ENCODE measurements at places on chromosomes 16 and 17.

DNA sequence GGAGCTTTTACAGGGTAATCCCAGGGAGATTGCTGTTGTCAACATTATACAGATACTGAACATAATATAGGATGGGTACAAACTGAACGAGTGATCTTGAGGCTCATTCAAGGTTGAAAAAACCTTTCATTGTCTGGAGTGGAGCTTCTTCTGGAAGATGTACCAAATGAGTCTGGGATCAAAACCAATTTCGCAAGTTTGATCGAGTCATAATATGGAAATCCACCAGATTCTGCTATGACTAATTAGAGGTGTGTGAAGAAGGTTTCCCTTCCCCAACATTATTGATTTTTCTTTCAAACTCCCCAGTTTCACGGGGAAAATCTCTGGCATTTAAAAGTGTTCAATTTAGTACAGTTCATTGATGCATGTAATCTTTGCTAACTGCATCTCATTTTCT lies 324.1 kb downstream of the ZFHX3 start:
- no peak for DNase-seq

- peak; percentile 30 for DNase-seq
Measured at GRCh38 chr17:9291912-9292560, 270.7 kb downstream of the NTN1 start.

DNA sequence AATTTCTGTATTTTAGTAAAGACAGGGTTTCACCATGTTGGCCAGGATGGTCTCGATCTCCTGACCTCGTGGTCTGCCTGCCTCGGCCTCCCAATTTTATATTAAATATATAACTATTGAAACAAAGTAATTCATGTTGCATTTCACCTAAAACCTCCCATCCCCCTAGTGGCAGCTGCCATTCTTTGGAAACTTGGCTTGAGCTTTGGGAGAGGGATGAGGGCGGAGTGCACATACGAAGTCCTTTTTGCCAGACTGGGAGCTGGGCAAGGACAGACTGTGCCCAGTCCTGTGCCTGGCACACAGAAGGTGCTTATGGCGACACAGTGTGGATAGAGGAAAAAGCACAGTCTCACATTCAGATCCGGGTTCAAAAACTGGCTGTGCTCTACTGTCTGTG lies 83.8 kb downstream of the NETO2 start:
- no peak for DNase-seq

GRCh38 chr17:81701288-81702071 lies 1.7 kb upstream of the MRPL12 start:
- DNase-seq, result peak; percentile 37

GRCh38 chr17:55363033-55363432 lies 58.6 kb downstream of the MMD start:
- DNase-seq, result no peak

GRCh38 chr16:88570691-88571092 lies 489 bp downstream of the ZC3H18 start:
- DNase-seq, result peak; percentile 39

DNA sequence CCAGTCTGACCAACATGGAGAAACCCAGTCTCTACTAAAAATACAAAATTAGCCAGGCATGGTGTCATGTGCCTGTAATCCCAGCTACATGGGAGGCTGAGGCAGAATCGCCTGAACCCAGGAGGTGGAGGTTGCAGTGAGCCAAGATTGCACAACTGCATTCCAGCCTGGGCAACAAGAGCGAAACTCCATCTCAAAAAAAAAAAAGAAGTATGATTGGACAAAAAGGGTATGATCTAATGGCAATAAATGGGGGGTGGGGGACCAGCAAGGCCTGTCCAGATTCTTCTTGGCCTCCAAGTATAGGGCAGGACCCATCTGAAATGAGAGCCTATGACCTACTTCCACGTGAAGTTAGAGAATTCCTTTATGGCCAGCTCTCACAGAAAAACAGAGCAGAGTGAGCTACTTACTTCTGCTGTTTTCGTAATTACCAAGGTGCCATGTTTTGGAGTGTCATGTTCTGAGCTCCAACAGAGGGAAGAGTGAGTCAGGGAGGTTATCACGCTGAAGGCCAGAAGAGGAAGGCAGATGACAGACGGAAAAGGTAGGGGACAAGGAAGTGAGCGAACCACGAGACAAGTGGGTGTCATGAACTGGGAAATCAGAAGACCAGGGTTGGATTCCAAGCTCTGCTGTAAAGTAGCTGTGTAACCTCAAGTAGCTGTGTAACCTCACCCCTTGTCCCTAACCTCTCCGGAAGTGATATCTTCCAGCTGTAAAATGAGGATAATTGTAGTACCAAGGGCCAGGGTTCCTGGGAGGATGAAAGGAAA lies 3.6 kb upstream of the ZMYND15 start:
- DNase-seq, result no peak

DNA sequence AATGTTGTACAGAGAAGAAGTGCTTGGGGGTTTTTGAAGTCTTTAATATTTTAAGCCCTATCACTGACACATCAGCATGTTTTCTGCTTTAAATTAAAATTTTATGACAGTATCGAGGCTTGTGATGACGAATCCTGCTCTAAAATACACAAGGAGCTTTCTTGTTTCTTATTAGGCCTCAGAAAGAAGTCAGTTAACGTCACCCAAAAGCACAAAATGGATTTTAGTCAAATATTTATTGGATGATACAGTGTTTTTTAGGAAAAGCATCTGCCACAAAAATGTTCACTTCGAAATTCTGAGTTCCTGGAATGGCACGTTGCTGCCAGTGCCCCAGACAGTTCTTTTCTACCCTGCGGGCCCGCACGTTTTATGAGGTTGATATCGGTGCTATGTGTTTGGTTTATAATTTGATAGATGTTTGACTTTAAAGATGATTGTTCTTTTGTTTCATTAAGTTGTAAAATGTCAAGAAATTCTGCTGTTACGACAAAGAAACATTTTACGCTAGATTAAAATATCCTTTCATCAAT lies 57.8 kb downstream of the HLF start:
- no peak for DNase-seq

DNA sequence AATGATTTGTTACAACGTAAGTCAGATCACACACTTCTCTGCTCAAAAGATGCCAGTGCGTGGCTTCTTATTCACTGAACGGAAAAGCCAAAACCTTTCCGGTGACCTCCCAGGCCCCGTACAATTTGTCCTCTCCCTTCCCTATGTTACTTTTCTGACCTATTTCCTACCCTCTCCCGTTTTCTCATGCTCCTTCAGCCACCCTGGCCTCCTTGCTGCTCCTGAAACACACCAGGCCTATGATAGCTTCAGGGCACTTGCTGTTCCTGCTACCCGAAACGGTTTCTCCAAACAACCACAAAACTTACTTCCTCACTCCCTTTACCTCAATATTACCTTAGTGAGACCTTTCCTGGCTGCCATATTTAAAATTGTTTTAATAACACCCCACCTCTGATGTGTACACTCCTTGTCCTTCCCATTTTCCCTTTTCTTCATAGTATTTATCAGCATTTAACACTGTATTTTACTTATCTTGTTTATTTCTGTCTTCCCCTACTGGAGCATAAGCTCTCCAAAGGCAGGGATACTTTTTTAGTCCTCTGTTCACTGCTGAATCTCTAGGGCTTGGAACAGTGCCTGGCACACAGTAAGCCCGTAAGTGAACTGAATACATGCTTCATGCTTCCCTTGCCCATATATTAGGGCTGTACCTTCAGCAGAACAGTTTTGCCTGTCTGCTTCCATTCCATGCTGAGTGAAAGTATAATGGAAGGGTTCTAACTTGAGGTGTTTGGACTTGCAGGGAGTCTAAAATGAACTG lies 10.9 kb upstream of the ARL2BP start:
- DNase-seq, result no peak

DNA sequence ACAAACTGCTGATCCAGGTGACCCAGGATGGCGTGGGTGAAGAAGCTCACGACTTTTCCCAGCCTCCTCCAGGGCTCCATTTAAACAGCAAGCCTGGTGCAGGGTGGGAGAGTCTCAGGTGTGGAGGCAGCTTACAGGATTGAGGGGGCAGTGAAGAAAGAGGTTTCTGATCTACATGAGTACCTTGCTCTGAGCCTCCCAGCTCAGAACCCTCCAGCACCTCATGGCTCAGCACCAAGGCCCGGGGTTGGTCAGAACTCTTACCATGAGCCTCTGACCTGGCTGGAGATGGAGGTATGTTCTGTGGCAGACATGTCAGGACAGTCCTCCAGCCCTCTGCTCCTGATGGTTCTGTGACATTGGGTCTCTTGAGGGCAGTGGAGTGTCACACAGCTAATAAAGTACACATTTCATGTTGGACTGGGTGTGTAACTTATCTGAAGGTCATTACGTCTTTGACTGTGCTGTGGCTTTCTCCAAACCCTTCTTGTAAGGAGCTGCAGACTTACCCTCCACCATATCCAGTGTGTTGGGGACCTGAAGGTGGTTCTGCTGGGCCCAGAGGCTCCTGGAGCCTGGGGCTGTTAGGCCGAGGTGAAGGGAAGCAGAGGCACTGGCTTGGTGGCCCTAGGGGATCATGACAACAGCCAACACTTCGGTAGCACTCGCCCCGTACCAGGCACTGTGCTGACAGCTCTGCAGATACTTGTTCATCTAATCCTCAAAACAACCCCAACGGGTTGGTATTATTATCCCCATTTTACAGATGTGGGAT lies 3.8 kb upstream of the DCAF7 start:
- no peak for DNase-seq

GRCh38 chr16:81335669-81336068 lies 20.9 kb downstream of the GAN start:
- no peak for DNase-seq

GRCh38 chr16:19153876-19154275 lies 14.2 kb upstream of the SYT17 start:
- no peak for DNase-seq

GRCh38 chr16:65863236-65863635 lies 503.3 kb upstream of the CDH5 start:
- no peak for DNase-seq

DNA sequence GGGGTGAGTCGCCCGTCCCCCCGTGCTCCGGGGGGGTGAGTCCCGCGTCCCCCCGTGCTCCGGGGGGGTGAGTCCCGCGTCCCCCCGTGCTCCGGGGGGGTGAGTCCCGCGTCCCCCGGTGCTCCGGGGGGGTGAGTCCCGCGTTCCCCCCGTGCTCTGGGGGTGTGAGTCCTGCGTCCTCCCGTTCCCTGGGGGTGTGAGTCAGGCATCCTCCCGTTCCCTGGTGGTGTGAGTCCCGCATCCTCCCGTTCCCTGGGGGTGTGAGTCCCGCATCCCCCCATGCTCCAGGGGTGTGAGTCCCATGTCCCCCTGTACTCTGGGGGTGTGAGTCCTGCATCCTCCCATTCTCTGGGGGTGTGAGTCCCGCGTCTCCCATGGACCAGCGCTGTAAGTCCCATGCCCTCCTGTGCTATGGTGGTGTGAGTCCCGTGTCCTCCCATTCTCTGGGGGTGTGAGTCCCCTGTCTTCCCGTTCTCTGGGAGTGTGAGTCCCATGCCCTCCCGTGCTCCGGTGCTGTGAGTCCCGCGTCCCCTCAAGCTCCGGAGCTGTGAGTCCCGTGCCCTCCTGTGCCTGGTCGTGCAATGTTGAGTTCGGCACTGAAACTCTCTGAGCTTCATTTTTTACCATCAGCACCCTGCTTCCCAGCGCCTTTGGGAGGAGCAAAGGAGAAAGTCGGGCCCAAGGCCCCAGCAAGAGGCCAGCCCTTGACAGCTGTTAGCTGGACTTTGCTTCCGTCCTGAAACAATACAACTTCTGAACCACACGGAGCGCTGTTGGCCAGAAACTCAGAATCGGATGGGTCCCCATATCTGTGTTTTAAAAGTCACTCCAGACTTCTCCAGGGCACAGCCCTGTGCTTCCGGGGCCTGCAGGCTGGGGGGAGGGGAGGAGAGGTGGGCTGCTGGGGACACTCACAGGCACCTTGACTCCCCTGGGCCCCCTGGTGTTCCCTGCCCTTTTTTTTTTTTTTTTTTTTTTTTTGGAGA lies 11.5 kb upstream of the ZC3H18 start:
- peak; percentile 68 for DNase-seq

GRCh38 chr17:55601874-55602364 lies 90.7 kb upstream of the SMIM36 start:
- DNase-seq, result peak; percentile 49

- no peak for DNase-seq
Measured at GRCh38 chr17:36535669-36536081, 888 bp downstream of the PIGW start.

DNA sequence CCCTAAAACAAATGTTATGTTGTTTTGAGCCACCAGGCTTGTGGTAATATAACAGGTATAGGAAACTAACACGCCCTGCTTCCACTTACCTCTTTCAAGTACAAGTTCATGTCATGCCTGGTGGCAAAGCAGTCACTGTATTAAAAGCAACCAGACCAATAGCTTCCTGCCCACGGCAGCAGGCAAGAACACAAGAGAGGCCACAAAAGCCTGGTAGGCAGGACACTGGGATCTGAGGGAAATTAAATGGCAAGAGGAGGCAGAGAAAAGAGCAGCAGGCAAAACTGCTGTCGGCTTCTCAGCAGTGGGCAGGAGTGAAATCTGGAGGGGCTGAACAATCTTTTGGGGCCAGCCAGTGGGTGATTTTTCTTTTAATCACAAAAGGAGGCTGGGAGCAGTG lies 2.2 kb downstream of the CYTH1 start:
- no peak for DNase-seq

- no peak for DNase-seq
Measured at GRCh38 chr16:77166726-77167125, 24.3 kb upstream of the MON1B start.

GRCh38 chr17:37065486-37066321 lies 117.0 kb downstream of the AATF start:
- no peak for DNase-seq

GRCh38 chr17:59337741-59338299 lies 6.4 kb downstream of the YPEL2 start:
- DNase-seq, result no peak

DNA sequence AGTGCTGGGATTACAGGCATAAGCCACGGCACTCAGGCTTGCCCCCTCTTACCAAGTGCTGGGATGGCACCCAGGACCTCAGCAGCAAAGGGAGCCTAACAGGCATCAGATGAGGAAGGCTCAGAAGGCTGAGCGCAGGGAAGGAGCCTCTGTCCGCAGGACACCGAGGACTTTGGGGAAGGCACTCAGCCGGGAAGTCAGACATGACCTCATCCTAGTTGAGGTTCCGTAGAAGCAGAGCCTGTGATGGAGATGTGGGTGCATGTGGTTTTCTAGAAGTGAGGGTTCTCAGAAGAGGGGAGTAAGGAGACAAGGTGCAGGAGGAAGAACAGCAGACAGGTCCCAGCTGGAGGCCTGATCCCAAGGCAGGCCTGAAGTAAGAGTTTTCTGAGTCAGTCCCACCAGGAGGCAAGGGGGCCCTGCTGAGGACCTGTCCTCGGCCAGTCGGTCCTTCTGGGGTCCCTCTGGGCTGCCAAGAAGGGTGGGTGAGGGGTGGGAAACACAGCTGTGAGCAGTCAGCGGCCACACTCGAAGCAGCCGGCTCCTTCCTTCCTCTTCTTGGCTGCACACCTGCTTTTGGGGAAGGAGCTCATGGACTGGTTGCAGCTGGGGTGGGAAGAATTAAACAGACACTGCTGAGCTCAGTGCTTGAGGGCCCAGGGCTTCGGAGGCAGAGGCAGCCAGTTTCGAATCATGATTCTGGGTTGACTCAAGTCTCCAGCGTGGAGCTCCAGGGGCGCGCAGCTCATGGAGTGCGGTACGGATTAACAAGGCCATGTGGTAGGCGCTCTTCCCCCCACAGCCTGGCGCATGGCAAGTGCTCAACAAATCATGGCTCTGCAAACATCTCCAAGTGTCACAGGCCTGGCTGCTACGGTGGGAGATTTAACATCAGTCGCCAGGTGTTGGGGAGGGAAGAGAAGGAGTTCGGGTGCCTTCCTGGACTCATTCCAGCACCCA lies 38.9 kb upstream of the SNN start:
- no peak for DNase-seq

All from ACHN (cell line).